ENCODE measurements at places on chromosomes 13 and 19. TPM values are rescaled to one million over a fixed set of nuclear protein-coding genes. Genes with fewer than 3 reads are reported as not detected.

DNA sequence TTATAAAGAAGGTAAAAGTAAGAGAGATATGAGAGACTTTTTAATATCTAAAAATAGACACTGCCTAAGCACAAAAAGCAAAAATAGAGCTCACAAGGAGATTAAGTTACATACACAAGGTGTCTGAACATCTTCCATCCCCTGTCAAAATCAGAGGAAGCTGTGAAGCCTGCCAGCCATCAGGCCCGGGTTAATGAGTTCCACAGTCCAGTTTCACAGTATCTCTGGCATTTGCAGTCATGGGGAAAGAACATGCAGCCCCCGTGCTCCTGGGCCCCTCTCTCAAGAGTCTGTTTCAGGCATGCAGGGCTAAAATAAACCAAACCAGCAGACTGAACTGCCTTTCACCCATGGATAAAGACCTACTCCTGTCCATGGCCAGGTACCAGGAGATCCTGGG, 79.2 kb downstream of the TBC1D4 start:
- H3K27ac ChIP-seq, result no peak overlapping the region
- H3K4me1 ChIP-seq, result peaks cover 8% of the 10 kb centered on the region
- no peak overlapping the region for H3K4me3 ChIP-seq
- no peaks in the 10 kb centered on the region for H3K36me3 ChIP-seq
- no peak for DNase-seq
- H3K27me3 ChIP-seq, result no peaks in the 10 kb centered on the region

DNA sequence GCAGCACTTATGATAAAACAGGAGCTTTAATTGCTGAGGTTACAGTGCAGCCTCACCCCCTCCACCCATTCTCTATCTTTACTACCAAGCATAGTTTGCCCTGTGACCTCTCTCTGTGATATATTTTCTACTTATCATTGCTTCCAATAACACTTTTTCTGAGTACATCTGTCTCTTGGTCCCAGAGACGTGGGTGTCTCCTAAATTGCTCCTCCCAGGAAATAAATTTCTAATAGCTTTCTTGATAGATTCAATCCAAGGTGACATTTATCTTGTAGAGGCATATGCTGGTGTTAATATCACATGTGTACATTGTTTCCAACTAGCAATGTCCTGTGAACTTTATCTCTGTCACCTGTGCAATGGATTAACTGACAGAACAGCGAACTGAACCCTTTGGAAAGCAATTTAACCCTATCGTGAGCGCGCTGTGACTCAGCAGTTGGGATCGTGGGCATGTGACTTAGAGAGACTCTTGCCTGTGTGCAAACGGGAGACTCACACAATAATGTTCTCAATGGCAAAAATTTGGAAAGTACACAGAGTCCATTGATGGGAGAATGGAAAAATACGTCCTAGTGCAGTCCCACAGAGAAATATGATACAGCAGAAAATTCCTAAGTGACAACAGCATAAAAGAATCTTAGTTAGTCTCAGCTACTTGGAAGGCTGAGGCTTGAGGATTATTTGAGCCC, 7.0 kb upstream of the MAP2K2 start:
- peak overlapping the region; percentile 30 for H3K27ac ChIP-seq
- no peak for DNase-seq
- H3K4me3 ChIP-seq, result no peak overlapping the region
- no peaks in the 10 kb centered on the region for H3K27me3 ChIP-seq

The PTH2 gene
- total RNA-seq, result not detected

The CXCL17 gene
- not detected for total RNA-seq

DNA sequence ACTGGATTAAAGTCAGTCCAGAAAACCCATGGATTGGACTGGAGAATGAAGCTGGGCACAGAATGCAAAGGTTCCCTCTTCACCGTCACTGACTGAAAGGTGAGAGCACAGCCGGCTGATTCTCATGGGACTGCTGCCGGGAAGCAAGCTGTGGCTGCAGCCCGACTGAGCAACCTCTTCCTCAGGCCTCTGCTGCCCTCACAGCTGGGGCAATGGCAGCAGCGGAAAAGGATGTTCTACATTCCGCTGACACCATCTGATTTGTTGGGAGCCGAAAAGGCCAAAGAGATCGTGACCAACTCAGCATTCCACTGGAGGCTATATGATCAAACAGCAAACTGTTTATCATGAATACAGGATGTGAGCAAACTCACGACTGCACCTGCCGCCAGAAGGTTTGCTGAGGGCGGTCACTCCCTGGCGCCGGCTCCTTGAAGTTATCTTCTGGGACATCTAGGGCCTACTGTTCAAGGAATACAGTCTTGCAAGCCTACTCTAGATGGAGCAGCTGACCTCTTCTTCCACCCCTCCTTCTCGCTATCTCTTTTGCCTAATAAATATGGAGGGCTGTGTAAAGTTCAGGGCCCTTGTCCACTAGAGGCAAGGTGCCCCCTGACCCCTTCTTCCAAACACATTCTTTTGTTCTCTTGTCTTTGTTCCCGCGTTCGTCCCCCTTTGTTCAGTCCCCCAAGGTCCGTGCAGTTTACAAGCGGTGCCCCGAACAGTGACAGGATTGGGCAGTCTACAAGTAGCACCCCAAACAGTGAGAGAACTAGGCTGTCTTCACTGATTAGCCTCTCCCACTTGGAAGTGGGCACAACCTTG, 19.6 kb upstream of the SIGLEC6 start:
- no peak overlapping the region for H3K4me3 ChIP-seq
- peaks cover 31% of the 10 kb centered on the region for H3K27me3 ChIP-seq
- no peaks in the 10 kb centered on the region for H3K36me3 ChIP-seq
- H3K27ac ChIP-seq, result no peak overlapping the region
- DNase-seq, result no peak

DNA sequence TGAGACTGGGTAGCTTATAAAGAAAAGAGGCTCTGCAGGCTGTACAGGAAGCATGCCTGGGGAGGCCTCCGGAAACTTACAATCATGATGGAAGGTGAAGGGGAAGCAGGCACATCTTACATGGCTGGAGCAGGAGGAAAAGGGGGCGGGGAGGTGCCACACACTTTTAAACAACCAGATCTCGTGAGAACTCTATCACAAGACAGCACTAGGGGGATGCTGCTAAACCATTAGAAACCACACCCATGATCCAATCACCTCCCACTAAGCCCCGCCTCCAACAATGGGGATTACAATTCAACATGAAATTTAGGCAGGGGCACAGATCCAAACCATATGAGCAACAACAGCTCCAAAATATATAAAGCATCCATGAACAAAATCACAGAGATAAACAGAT, 46.5 kb upstream of the GTF2F2 start:
- H3K27ac ChIP-seq, result no peak overlapping the region
- no peak overlapping the region for H3K4me3 ChIP-seq
- H3K4me1 ChIP-seq, result no peaks in the 10 kb centered on the region
- H3K36me3 ChIP-seq, result no peaks in the 10 kb centered on the region
- no peak for DNase-seq
- no peaks in the 10 kb centered on the region for H3K27me3 ChIP-seq

The FSD1 gene
- not detected for total RNA-seq

- H3K27ac ChIP-seq, result peak overlapping the region; percentile 74
- no peaks in the 10 kb centered on the region for H3K36me3 ChIP-seq
- H3K4me3 ChIP-seq, result no peak overlapping the region
- DNase-seq, result no peak
- no peaks in the 10 kb centered on the region for H3K27me3 ChIP-seq
Observed at GRCh38 chr13:23652909-23653726, 82.9 kb downstream of the TNFRSF19 start.

Data from suprapubic skin (tissue), 4 donors.